Activated CD4-positive, alpha-beta T cell treated with anti-CD3 and anti-CD28 coated beads, Interleukin-2, amount 50 U/mL, for 1 hour (primary cell): ENCODE measurements at places on chromosomes 12 and 14.

DNA sequence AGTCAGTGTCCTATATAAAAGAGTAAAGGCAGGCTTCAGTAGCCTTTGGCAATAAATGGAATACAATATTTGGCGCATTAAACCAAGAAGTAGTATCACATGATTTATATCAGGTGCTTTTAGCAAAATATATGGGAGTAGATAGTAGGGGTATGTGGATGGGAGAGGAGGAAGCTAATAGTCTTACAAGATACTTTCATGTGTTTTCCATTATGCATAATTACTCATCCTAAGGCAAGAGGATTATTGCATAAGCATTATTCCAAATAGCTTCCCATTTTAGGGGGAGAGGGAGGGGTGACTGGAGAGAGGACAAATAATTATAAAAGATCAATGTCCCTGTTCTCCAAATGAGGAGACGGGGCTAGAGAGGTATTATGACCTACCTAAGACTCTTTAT, 104.3 kb downstream of the DUSP6 start:
- DNase-seq, result no peak

- no peak for DNase-seq
Observed at GRCh38 chr12:3117144-3117581, 40.0 kb downstream of the TSPAN9 start.

DNA sequence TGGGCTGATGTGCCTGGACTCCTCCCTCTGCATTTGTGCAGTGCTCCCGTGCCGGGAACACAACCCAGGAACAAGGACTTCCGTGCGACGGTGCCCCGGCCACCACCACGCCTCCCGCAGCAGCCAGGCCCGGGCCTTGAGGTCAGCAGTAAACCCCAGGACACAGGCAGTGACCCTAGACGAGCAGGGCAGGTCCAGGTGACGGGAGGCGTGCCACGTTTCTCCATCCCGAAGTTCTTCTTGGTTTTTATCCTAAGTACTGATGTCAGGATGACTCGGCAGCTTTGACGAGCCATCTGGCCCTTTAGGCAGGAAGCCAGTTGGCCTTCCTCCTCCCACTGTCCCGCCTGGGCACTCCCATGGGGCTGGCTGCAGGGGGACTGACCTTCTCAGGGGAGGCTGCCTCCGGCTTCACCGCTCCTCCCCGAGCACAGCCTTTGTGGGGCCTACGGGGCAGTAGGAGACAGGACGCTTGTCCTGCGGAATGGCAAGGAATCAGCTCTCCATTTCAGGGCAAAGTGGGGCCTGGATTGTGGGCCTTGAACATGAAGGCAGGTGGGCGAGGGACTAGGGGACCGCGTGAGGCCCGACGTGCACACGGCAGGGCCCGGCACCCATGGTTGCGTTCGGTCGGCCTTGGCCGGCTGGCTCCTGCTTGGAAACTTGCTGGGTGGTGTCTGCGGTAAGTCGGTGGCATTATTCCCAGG, 94.1 kb downstream of the FBXL14 start:
- DNase-seq, result no peak

- no peak for DNase-seq
Observed at GRCh38 chr14:101449114-101449513, 112.2 kb upstream of the DIO3 start.

GRCh38 chr12:42201063-42201462, 37.0 kb downstream of the YAF2 start:
- DNase-seq, result no peak

- DNase-seq, result no peak
Observed at GRCh38 chr14:62667421-62667914, 377.8 kb downstream of the KCNH5 start.

DNA sequence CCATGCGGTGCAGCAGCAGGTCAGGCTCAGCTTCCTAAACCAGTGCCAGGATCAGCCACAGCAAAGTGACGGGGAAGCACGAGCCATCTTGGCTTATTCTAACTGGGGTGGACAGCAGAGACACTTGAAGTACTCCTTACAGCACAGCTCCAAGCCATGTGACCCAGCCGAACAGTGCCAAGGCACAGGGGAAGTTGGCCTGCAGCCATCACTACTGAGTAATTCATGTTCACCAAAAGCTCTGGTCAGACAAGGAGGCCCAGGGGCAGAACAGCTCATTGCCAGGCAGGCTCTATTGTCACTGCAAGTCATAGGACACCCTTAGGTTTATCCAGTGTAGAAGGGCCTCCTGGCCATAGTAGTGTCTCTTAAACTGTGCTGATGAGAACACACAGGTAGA, 23.4 kb upstream of the SLC35F4 start:
- DNase-seq, result no peak

GRCh38 chr12:32108787-32109186, 2.1 kb downstream of the BICD1 start:
- no peak for DNase-seq

DNA sequence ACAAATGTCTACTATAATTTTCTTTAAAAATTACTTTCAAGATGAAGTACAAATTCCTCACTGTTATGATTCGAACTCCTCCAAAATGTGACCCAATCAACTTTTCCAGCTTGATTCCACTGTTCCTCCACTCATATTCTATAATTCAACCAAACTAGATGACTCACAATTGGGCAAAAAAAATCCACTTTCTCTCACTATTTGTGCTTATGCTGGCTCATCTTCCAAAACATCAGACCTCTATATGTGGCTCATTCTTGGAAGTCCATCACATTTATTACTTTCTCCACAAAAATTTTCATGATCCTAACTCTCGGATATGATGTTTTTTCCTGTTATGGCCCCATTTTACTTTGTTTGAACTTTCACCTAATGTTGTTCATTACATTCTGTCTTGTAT, 26.9 kb upstream of the RXYLT1 start:
- DNase-seq, result no peak

GRCh38 chr14:81177225-81177624, 43.5 kb downstream of the GTF2A1 start:
- no peak for DNase-seq

GRCh38 chr12:75447691-75448393, 32.7 kb upstream of the GLIPR1 start:
- no peak for DNase-seq

DNA sequence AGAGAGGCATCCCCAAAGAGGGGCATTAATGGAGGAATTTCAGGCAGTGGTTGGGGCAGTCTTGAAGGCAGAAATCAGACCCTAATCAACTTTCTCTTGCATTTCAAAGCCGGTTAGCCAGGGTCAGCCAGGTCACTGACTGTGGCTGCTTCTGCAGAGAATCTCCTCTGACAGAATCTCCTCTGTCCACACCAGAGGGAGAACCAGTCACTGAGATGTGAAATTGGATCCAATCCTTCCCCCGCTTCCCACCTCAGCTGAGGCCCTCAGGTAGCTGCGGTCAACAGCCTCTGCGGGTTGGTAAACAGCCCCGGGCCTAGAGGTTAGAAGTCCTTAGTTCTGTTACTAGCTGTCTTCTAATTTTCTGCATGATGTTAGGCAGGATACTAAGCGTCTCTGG, 39.8 kb upstream of the NUAK1 start:
- no peak for DNase-seq

DNA sequence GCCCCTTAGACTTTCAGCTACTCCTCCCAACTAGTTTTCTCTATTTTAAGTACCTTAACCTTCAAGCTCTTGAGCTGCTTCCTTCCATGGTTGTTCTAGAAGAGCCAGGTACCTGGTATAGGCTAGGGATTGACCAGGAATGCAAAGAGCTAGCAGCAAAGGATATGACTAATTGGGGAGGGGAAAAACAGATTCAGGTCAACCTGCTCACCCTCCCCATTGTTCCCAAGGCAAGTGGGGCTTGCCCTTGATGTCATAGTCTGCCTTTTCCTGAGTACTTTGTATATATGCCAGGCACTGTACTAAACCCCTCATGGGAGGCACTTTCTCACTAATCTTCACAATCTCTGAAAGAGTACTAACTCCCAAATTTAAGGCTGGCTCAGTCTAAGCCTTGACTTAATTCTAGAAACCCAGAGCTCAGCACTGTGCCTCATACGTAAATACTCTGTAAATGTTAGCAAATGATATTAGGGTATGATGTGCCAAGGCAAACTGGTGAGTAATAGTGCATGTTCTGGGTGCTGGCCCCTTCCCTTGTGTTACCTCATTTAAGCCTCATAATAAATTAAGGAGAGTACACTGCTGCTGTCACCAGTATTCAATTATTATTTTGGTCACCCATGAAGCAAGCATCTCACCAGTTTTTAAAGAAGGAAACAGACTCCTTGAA, 42.2 kb downstream of the SUDS3 start:
- DNase-seq, result no peak

DNA sequence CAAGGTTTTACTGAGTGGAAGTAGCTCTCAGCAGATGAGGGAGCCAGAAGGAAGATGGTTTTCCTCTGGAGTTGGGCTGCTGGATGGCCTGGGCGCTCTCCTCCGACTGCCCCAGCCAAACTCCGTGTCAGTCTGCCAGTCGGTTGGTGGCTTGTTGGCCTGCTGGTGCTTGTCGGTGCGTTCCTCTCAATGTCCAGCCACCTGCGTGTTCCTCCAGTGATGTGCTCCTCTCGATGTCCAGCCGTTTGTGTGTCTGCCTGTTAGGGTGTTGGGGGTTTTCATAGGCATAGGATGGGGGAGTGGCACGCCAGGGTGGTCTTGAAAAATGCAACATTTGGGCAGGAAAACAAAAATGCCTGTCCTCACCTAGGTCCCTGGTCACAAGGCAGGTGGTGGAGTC, 37.0 kb upstream of the LDHB start:
- DNase-seq, result no peak

DNA sequence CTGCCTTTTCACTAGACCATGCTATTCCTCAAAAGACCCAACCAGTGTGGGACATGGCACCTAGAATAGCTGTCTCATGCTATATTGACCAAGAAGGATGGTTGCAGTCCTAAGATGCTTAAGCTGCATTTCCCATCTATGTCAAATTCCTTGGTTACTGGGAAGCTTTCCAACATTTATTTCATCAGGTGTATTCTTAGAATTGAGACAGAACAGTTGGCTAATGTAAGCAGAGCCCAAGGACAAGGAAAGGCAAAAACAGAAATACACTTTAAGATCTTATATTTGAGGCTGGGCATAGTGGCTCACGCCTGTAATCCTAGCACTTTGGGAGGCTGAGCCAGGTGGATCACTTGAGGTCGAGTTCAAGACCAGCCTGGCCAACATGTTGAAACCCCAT, 24.7 kb downstream of the ARG2 start:
- no peak for DNase-seq

GRCh38 chr14:32073537-32074189, 3.4 kb upstream of the ARHGAP5 start:
- peak; percentile 34 for DNase-seq

DNA sequence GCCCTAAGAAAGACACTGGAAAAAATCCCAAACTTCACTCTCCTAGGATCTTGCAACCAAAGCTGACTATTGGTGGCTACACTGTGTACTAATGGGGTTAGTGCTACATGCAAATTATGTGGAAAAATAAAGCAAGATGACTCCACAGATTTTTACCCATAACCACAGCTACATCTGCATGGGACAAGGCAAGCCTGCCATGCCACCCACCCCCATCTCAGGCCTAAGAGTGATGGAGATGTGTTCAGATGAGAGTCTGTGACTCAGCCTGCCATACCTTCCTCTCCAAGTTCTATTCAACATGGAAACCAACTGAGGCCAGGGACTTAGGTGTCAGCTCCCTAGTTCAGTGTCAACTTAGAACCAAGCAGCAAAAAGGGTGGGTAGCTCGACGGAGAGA, 206.2 kb downstream of the PELI2 start:
- no peak for DNase-seq

GRCh38 chr12:75937486-75937885, 94.1 kb downstream of the PHLDA1 start:
- DNase-seq, result no peak

GRCh38 chr12:66667906-66668305, 11.0 kb downstream of the GRIP1 start:
- no peak for DNase-seq

DNA sequence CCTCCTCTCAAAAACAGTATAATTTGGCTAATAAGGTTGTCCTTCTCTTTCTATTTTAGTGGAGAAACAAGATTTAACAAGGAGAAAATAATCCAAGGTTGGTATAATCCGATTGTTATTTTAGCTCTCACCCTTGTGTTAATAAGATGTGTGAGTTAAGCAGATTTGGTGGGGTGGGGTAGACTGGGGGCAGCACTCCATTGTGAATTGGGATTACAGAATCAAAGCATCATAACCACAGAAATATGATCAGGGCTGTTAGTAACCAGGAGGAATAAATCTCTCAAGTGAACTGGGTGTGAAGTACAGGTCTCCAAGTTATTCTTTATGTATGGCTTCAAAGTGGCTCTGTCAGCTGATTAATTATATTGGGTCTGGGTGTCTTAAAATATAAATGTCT, 10.2 kb downstream of the TIGAR start:
- no peak for DNase-seq

DNA sequence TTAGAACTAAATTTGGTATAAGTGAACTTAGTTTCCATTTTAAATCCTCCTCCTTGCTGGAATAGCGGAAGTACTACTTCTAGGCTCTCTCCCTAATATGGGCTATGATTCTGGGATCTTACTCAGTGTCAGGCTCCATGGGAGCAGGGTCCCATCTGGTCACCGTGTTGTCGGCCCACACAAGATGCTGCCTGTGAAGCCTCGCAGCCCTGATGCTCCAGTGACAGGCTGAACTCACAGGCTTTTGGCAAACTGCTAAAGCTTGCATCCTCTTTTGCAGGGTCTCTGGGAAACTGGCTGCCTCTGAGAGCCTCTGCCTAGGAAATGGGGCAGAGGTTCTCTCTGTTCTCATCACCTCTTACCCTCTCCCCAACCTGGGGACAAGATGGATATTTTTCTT, 88.4 kb downstream of the RPAP3 start:
- no peak for DNase-seq

DNA sequence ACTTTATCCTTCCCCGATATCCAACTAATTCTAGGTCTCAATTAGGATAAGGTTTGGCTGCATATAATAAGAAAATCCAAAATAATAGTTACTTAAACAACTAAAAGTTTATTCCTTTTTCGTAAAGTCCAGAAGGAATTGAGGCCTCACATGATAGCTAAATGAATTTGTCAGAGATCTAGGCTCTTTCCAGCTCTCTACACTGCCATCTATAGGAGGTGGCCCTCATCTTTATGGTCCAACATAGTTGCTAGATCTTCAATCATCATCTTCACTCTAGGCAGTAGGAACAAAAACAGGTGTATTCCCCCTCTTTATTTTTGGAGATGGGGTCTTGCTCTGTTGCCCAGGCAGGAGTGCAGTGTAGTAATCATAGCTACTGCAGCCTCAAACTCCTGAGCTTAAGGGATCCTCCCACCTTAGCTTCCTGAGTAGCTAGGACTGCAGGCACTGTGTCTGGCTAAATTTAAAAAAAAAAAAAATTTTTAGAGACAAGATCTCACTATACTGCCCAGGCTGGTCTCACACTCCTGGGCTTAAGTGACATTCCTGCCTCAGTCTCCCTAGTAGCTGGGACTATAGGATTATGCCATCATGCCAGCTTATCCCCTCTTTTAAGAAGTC, 46.5 kb upstream of the SAV1 start:
- no peak for DNase-seq

GRCh38 chr14:93103392-93104080, 12.2 kb downstream of the ITPK1 start:
- DNase-seq, result peak; percentile 43

- DNase-seq, result no peak
Observed at GRCh38 chr12:43676183-43676813, 82.3 kb downstream of the PUS7L start.

GRCh38 chr14:93962701-93963601, 13.4 kb downstream of the ASB2 start:
- peak; percentile 50 for DNase-seq
